Activated naive CD4-positive, alpha-beta T cell treated with anti-CD3 and anti-CD28 coated beads, Interleukin-2, amount 10 ng/mL, durations not matched to agents 7 days and 5 days (primary cell): ENCODE measurements at places on chromosomes 4 and X.
A peak's percentile ranks its signal among the peaks of the same experiment; 100 is the strongest.

GRCh38 chr4:16896881-16897750, 1.3 kb downstream of the LDB2 start:
- DNase-seq, result no peak

DNA sequence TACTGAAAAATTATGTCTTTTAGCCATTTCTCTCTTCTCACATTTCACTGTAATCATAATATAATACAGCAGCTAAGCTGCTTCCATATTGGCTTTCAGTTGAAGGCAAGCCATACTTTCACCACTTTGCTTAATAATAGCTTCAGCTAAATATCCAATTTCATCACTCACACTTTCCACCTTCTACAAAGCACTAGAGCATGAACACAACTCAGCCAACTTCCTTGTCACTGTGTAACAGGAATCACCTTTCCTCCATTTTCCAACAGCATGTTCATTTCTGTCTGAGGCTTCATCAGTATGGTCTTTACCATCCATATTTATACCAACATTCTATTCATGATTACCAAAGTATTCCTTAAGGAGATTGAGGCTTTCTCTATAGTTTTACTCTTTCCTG, 219.8 kb upstream of the CTSO start:
- DNase-seq, result no peak

- DNase-seq, result no peak
Measured at GRCh38 chr4:113675731-113676697, 85.5 kb downstream of the CAMK2D start.

GRCh38 chr4:17385403-17385802, 126.5 kb downstream of the QDPR start:
- DNase-seq, result peak; percentile 40

- DNase-seq, result no peak
Measured at GRCh38 chr4:7334521-7335275, 100.0 kb downstream of the PSAPL1 start.

DNA sequence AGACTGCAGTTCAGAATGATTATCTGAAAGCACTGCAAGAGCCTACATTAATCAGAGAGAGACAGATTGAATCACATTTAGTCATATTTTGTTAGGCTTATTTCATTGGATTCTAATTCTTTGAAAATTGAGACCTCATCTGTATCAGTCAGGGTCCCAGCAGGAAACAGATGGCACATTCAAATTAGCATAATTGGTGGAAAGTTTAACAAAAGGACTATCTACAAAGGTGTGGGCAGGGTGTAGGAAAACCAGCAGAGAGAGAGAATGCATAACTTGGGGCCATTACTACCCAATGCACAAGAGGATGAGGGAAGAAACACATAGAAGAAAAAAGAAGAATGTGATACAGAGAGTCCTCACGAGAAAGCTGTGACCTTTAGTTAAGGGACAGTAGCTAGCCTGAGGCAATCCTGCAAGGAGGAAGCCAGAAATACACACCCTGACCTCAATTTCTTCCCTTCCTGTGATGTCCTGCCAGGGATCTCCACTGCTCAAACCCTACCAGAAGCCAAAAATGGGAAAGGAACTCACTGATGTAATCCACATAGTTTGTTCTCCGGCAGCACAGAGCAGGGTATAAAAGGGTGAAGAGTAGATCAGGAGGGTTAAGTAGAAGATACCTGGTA, 17.7 kb upstream of the XKRX start:
- no peak for DNase-seq

DNA sequence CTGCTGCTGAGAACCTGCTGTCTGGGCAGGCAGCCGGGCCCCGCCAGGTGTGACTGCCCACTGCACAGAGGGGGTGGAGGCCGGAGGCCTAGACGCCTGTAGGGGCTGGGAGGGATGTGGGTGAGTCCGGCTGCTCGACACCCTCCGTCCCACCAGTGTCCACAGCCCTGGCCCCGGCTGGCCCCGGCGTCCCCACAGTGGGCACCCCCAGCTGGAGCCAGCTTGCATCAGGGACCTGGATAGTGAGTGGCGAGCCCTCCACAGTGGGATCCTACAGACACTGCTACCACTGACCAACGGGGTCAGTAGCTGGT, 34.7 kb upstream of the SPON2 start:
- DNase-seq, result peak; percentile 15

GRCh38 chr4:182170417-182170935, 72.7 kb upstream of the TENM3 start:
- no peak for DNase-seq

- DNase-seq, result no peak
Measured at GRCh38 chr4:22179124-22179874, 230.7 kb upstream of the KCNIP4 start.

- no peak for DNase-seq
Measured at GRCh38 chrX:40579900-40580536, 752 bp upstream of the ATP6AP2 start.

- no peak for DNase-seq
Measured at GRCh38 chrX:71941776-71942175, 31.1 kb downstream of the NHSL2 start.

- DNase-seq, result no peak
Measured at GRCh38 chr4:143163614-143164013, 21.1 kb upstream of the USP38 start.

DNA sequence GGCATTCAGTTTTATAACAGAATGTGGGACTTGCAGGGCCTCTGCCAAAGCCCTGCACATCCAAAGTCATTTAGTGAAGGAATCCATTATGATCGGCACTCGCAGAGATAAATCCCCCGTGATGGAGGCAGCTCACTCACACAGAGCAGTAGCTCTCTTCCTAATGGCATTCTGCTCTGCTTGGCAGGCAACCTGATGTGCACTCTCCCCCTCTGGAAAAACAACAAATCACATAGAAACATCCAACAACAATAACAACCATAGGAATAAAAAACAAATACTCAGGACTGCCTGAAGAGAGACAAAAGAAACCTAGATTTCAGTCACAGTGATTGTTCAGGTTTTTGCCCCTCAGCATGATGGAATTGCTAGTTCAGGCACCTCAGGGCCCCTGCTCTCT, 59.7 kb downstream of the NAA11 start:
- DNase-seq, result no peak

DNA sequence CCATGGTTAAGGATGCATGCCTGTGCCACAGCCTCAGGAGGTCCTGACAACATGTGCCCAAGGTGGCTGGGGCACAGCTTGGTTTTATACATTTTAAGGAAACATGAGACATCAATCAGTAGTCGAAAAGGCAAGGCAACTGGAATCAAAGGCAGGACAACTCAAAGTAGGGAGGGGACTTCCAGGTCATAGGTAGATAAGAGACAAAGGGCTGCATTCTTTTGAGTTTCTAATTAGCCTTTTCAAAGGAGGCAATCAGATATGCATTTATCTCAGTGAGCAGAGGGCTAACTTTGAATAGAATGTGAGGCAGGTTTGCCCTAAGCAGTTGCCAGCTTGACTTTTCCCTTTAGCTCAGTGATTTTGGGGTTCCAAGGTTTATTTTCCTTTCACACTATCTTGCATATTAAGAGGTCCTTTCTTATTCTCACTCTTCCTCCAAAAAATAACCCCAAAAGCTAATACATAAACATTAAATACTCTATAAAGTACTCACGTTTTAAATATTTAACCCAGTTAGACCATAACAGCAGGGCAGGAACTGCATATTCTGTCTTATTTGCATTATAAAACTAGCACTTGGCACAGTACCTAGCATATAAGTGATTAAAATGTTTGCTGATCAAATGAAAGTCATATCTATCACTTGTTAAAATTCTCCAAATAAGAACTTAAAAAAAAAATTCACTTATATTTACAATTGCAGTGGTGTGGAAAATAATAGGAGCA, 36.3 kb upstream of the UGT8 start:
- no peak for DNase-seq

GRCh38 chrX:102832661-102833060, 104.4 kb upstream of the RAB40AL start:
- no peak for DNase-seq

- DNase-seq, result no peak
Measured at GRCh38 chr4:148091896-148092295, 350.3 kb downstream of the NR3C2 start.

- no peak for DNase-seq
Measured at GRCh38 chr4:124279741-124280140, 432.8 kb downstream of the ANKRD50 start.

- DNase-seq, result no peak
Measured at GRCh38 chr4:15213302-15213970, 211.2 kb downstream of the CPEB2 start.

- DNase-seq, result no peak
Measured at GRCh38 chrX:103608306-103608963, 672 bp downstream of the TCEAL3 start.

GRCh38 chrX:54495814-54496516, at the start of gene FGD1:
Gene FGD1 (minus strand): TSS chrX:54496234. CDS start chrX:54495432, 802 bp downstream.
- DNase-seq, result peak; percentile 53

DNA sequence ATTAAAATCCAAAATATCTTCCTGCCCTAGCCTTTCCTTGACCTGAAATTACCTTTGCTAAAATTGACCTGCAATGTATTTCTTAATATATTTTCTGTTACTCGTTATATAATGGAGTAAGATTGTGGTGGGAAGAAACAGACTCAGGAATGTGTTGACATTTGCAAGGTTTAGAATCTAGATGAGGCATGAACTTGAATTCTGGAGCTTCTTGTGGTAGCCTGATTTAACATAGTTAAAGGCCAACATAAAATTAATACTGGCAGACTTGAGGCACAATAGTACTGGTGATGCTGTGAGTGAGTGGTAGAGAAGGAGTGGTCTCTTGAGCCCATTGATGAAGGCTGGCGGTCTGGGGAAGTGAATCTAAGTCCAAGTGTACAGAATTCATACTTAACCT, 197.9 kb upstream of the SPRY1 start:
- DNase-seq, result no peak

- DNase-seq, result no peak
Measured at GRCh38 chr4:22778547-22779163, 85.9 kb downstream of the GBA3 start.

- no peak for DNase-seq
Measured at GRCh38 chrX:12378706-12379105, 240.4 kb downstream of the FRMPD4 start.

DNA sequence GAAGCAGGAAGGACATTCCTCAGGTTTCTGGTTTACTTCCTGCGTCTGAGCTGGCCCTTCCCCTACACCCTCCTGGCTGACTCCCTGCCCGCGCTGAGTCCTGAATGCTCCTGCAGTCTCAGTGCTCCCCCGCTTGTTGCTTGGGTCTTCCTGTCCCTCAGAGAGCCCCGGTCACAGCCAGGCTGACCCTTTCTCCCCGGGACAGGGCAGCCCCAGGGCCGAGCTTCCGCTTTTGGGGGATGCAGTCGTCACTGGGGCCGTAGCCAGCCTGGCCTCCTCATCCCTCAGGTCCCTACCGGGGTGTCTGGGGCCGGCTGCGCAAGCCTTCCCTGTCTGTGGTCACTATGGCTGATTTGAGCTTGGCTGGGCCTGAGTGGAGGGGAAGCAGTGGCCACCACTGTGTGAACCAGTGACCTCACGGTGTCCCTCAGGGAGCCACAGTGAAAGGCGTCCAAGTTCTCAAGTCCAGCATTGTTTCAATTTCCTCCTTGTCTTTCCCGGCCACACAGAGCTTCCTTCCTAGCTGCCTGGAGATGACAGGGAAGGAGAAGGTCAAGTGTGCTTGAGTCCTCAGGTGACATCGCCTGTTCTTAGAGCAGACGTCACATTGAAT, 34.1 kb upstream of the ASMTL start:
- DNase-seq, result peak; percentile 6

- no peak for DNase-seq
Measured at GRCh38 chr4:119906277-119906676, 160.4 kb downstream of the MAD2L1 start.
